ENCODE measurements at places on chromosomes 5 and 9. TPM values are rescaled to one million over a fixed set of nuclear protein-coding genes. Genes with fewer than 3 reads are reported as not detected.

DNA sequence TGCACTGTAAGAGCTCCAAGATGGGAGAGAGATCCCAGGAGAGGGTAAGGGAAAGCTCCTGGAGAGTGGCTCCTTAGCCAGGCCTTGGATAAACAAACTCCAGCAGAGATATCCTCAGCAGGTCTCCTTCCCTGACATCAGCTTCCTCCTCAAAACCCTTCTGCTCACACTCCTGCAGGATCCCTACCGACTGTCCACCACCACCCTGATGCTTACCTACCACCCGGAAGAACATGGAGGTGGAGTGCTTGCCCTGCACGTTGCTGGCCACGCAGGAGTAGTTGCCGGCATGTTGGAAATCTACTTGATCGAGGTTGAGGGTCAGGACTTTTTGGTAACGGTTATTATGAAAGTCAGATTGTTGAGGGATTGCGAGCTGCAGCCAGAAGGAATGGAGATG, 9.3 kb downstream of the CSF1R start:
- no peaks in the 10 kb centered on the region for H3K27me3 ChIP-seq
- H3K4me1 ChIP-seq, result peaks cover 7% of the 10 kb centered on the region
- no peak for DNase-seq
- H3K36me3 ChIP-seq, result no peaks in the 10 kb centered on the region

GRCh38 chr5:146877783-146878475, 628 bp downstream of the PPP2R2B start:
- no peak overlapping the region for H3K27ac ChIP-seq
- H3K36me3 ChIP-seq, result no peaks in the 10 kb centered on the region
- H3K4me3 ChIP-seq, result peak overlapping the region; percentile 1
- peaks cover 23% of the 10 kb centered on the region for H3K4me1 ChIP-seq
- H3K27me3 ChIP-seq, result peaks cover 17% of the 10 kb centered on the region

DNA sequence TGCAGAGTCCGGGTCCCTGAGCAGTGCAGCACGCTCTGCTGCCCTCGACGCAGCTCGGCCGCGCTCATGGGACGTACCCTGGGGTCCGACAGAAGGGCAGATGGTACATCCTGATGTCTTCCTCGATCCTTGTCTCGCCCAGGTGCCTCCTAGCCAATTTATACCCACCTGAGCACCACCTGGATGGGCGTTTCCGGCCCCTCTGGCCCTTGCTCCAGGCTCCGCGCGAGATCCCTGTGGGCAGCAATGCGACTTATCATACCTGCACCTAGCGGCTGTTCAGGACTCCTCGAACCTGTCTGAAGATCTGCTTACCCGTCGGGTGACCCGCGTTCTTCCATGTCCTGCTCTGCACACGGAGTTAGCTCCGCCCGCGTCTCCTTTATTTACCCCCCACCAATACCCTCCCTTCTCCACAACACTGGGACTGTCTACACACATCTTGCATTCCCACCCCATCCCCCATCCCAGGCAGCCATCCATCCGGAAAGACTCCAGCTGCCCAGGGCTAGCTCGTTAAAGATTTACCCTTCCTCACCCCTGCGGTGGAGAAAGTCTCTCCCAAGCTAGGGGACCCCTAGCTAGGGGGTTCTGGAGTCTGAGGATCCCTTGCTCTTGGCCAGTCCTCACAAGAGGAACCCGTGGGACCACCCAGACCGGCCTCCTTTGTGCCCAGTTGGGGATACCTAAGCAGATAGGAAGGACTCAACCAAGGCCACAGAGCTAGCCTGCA, at the start of gene KIF12:
Gene KIF12 (minus strand): TSS at position 357 of the 733 bp plus-strand sequence. CDS start 16 bp downstream, at position 341.
- no peak for DNase-seq
- H3K36me3 ChIP-seq, result no peaks in the 10 kb centered on the region
- peaks cover 6% of the 10 kb centered on the region for H3K27me3 ChIP-seq
- H3K27ac ChIP-seq, result no peak within 1 kb of the TSS
- peak within 1 kb of the TSS; percentile 58 for H3K4me3 ChIP-seq
- peaks cover 11% of the 10 kb centered on the region for H3K4me1 ChIP-seq

GRCh38 chr9:135139366-135139959, 52.0 kb downstream of the OLFM1 start:
- H3K4me3 ChIP-seq, result no peak overlapping the region
- no peaks in the 10 kb centered on the region for H3K4me1 ChIP-seq
- no peaks in the 10 kb centered on the region for H3K36me3 ChIP-seq

DNA sequence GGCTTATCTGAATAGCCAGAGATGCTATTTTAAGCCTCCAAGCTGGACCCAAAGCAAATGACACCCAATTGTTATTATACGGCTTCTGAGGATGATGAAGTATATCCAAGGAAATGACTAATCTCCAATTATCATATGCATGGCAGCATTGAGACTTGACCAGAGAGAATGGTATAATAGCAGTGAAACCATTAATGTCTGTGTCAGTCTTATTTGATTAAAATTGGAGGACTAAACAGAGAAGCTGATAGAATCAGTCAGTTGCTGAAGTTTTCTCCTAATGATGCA, 200.5 kb downstream of the EFNA5 start:
- no peaks in the 10 kb centered on the region for H3K36me3 ChIP-seq
- peaks cover 2% of the 10 kb centered on the region for H3K4me1 ChIP-seq
- DNase-seq, result no peak
- H3K27me3 ChIP-seq, result no peaks in the 10 kb centered on the region

GRCh38 chr5:147168578-147169327, 66.1 kb upstream of the STK32A start:
- H3K27me3 ChIP-seq, result no peaks in the 10 kb centered on the region
- H3K36me3 ChIP-seq, result no peaks in the 10 kb centered on the region
- H3K4me3 ChIP-seq, result no peak overlapping the region
- H3K27ac ChIP-seq, result no peak overlapping the region

DNA sequence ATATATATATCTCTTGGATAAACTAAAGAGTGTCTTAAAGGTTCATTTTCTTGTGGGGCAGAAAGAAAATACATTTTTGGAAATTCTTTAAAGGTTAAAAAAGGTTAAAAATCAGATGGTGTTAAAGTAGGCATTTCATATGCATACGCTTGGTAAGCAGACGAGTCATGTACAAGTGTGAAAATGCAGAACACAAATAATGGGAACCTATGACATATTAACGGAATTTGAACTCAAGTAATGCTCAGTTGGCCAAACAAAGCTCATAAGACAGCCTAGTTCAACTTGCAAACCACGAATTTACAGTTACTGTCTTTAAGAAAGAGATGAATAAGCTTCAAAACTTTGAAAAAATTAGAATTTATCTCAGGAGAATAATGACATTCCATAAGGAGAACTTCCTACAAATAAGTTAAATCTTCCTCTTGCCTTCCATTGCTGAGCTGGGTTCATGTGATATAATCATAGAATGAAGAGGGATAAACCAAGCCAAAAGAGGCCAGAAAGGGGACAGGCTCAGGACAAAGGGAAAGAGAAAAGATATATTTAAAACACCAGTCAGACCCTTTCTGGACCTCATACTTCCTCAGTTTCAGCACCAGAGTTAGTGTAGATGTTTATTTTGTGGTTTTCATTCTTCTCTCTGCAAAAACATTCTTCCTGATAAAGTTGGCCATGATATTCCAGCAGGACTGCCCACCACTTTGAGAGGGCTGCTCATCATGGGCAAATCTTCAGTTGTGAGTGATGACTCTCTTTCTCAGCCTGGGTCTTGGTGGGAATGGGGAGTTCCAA, 256.7 kb upstream of the CD180 start:
- H3K4me1 ChIP-seq, result no peaks in the 10 kb centered on the region
- H3K27me3 ChIP-seq, result no peaks in the 10 kb centered on the region
- no peak overlapping the region for H3K27ac ChIP-seq

GRCh38 chr5:171805746-171806145, 20.1 kb downstream of the SMIM23 start:
- H3K36me3 ChIP-seq, result no peaks in the 10 kb centered on the region
- no peaks in the 10 kb centered on the region for H3K27me3 ChIP-seq
- DNase-seq, result no peak
- H3K4me3 ChIP-seq, result no peak overlapping the region
- H3K4me1 ChIP-seq, result no peaks in the 10 kb centered on the region

- H3K4me1 ChIP-seq, result no peaks in the 10 kb centered on the region
- no peak overlapping the region for H3K27ac ChIP-seq
- no peak for DNase-seq
- H3K27me3 ChIP-seq, result no peaks in the 10 kb centered on the region
- no peak overlapping the region for H3K4me3 ChIP-seq
Observed at GRCh38 chr5:18761801-18762200, 1127.5 kb downstream of the TAF11L14 start.

DNA sequence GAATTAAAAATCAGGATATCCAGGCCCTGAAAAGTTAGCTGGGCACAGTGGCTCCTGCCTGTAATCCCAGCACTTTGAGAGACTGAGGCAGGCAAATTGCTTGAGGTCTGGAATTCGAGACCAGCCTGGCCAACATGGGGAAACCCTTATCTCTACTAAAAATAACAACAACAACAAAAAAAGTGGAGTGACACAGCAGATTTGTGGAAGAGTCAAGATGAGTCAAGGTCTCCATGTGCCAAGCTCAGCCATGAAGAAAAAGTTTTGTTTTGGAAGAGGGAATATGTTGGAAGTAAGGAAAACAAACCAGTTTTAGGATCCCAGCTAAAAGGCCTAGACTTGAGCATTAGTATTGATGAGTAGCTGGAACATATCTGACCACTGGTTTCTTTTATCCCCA, 14.7 kb downstream of the LRRC70 start:
- DNase-seq, result no peak
- peaks cover 5% of the 10 kb centered on the region for H3K36me3 ChIP-seq
- no peaks in the 10 kb centered on the region for H3K27me3 ChIP-seq
- H3K4me1 ChIP-seq, result no peaks in the 10 kb centered on the region
- H3K4me3 ChIP-seq, result no peak overlapping the region

- no peaks in the 10 kb centered on the region for H3K36me3 ChIP-seq
- H3K4me1 ChIP-seq, result no peaks in the 10 kb centered on the region
- peaks cover 18% of the 10 kb centered on the region for H3K27me3 ChIP-seq
- no peak overlapping the region for H3K27ac ChIP-seq
- peak; percentile 53 for DNase-seq
Observed at GRCh38 chr5:175444905-175445456, 999 bp upstream of the DRD1 start.

DNA sequence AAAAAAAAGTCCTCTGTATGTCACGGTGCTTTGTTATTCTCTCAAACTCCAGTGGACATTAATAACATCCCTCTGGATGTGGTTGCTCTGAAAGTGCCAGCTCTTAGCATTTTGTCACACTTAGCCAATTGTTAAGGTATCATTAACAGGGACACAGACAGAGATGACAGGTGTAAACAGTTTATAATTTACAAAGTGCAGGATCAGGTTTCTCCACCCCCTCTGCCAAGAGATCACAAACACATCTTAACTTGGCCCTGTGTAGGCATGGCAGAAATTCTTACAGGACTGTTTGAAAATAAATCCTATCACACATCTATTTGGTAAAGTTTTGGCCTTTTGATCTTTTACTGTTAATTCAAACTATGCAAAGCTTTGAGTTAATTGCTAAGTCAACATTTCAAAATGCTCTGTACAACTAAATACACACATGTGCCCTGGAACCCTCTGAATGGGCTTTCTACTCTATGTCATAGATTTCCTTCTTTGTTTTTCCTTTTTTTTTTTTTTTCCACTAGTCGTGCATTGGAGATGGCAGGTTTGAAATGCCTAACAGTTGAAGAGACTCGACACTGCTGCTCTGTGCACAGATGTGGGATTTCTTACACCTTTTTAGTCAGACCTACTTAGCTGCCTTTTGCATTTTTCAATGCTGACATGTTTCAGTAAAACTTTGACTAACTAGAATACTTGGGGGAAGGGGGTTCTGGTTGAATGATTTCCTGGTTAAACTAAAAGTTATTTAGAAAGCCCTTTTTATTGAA, 41.7 kb downstream of the SEMA6A start:
- no peaks in the 10 kb centered on the region for H3K36me3 ChIP-seq
- no peak overlapping the region for H3K27ac ChIP-seq
- peaks cover 9% of the 10 kb centered on the region for H3K4me1 ChIP-seq
- no peak for DNase-seq

- H3K27ac ChIP-seq, result no peak overlapping the region
- peaks cover 12% of the 10 kb centered on the region for H3K4me1 ChIP-seq
- no peaks in the 10 kb centered on the region for H3K36me3 ChIP-seq
- H3K4me3 ChIP-seq, result no peak overlapping the region
Observed at GRCh38 chr9:108783731-108784495, 71.9 kb downstream of the ACTL7B start.

DNA sequence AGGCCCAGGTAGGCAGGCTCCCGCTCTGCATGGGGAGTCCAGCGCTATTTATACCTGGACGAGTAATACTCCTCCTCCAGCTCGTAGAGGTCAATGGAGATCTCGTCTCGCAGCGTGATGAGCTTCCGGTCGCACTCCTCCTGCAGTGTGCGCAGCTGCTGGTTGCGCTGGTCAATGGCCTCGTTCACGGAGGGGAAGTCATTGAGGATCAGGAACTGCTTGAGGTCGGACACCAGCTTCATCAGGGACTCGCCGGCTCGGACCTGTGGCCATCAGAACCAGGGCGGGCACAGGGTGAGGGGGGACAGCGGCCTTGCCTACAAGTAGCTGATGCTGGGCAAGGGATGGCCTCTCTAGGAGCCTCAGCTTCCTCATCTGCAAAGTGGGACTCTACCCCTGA, 3.9 kb downstream of the MED22 start:
- H3K4me1 ChIP-seq, result peaks cover 20% of the 10 kb centered on the region
- DNase-seq, result no peak
- H3K27me3 ChIP-seq, result no peaks in the 10 kb centered on the region
- no peak overlapping the region for H3K27ac ChIP-seq

- H3K4me3 ChIP-seq, result no peak overlapping the region
- no peaks in the 10 kb centered on the region for H3K27me3 ChIP-seq
- peaks cover 3% of the 10 kb centered on the region for H3K4me1 ChIP-seq
- H3K27ac ChIP-seq, result no peak overlapping the region
- H3K36me3 ChIP-seq, result no peaks in the 10 kb centered on the region
- no peak for DNase-seq
Observed at GRCh38 chr5:138457531-138458275, 7.6 kb upstream of the EGR1 start.

EGFLAM gene
- total RNA-seq, result not detected

C9orf85 gene
- total RNA-seq, result 13.0 TPM

HAPLN1 gene
- total RNA-seq, result not detected

CARTPT gene
- not detected for total RNA-seq

BRINP1 gene
- total RNA-seq, result 0.72 TPM

CTXN3 gene
- not detected for total RNA-seq

ACOT12 gene
- not detected for total RNA-seq

PROB1 gene
- total RNA-seq, result 0.92 TPM

ADAMTSL2 gene
- 9.0 TPM for total RNA-seq

TMEM252 gene
- not detected for total RNA-seq

TYRP1 gene
- 3.4 TPM for total RNA-seq

IFNA13 gene
- not detected for total RNA-seq

ZNF462 gene
- total RNA-seq, result 32.5 TPM

ZNF483 gene
- 22.0 TPM for total RNA-seq

NMUR2 gene
- not detected for total RNA-seq

Data from upper lobe of left lung (tissue), 6 donors.